WTC11 (cell line): ENCODE measurements at places on chromosomes 2 and 18.

- no peak for DNase-seq
Measured at GRCh38 chr2:212725180-212725579, 186.6 kb upstream of the ERBB4 start.

DNA sequence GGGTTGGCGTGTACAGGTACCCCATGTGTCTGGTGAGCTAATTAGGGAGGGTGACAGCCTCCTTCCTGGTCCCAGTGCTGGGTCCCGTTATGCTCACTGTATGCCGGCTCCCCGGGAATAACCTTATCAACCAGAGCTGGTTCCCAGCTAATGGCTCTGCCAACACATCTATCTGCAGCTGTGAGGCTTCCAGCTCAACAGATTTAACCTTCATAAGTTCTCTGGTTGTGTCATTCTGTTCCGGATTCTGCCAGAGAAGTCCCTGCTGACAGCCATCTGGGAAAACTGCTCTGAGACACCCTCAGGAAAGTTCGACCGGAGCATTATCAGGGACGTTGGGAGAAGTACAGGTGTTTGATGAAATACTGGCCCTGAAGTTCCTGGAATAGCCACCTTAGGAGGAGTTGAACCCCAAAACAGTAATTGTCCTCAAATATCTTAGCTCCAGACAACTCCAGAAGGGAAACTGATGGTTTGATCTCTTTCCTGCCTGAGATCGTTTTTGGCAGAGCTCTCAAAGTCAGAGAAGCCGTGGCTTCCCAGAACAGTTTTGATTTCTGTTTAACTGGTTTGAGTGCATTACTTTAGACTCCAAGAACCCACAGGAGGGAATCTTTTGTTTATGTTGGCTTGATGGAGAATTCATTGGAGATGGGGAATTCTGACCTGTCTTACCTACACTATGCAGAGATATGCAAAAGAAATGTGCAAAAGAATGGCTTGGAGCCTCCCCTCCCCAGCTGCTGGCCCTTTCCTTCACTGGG, 39.4 kb upstream of the TXNDC2 start:
- DNase-seq = no peak

DNA sequence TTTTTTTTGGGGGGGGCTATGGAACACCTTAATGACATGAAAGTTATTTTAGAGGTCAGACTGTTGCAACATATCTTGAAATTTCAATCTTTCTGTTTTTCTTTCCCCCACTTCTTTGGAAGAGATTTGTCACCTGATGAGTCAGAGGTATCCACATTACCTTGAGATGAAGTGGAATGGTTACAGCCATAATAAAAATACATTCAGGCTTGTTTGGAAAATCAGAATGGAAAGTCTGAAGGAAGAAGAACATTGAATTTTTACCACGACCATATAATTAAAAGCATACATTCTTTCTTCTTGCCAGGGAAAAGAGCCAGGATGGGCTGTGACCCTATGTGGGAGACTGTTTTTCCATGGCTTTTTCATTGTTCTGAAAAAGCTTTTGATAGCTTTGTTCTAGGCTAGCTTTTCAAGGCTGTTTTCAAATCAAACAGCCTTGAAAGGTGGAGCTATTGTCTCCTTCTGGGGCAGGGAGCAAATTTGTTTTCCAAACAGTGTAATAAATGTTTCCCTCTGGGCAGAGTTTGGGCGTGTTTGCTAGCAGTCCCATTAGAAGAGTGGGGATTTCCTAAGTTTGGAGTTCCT, 2.3 kb upstream of the GTF3C3 start:
- DNase-seq = no peak

GRCh38 chr2:100819370-100820272, at the start of gene NPAS2:
Gene NPAS2 (plus strand): TSS chr2:100820139. CDS start chr2:100904755, 84,616 bp downstream.
- peak; percentile 30 for DNase-seq

- no peak for DNase-seq
Measured at GRCh38 chr2:238022594-238023157, 38.1 kb upstream of the SCLY start.

GRCh38 chr2:98859323-98859722, 76.7 kb downstream of the CRACDL start:
- DNase-seq = no peak

GRCh38 chr2:58702302-58702885, 461.3 kb upstream of the FANCL start:
- no peak for DNase-seq

- no peak for DNase-seq
Measured at GRCh38 chr2:150538651-150539201, 51.3 kb upstream of the RND3 start.

DNA sequence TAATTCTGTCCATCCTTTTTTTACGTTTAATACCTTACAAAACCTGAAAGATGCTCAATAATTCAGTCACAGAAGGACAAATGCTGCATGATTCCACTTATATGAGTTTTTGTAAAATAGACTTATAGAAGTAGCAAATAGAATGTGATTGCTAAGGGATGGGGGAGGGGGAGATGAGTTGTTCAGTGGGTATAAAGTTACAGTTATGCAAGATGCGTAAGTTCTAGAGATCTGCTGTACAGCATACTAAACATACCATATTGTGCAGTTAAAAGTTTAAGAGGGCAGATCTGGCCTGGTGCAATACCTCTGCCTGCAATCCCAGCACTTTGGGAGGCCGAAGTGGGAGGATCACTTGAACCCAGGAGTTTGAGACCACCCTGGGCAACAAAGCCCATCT, 78.8 kb downstream of the TET3 start:
- DNase-seq = no peak

DNA sequence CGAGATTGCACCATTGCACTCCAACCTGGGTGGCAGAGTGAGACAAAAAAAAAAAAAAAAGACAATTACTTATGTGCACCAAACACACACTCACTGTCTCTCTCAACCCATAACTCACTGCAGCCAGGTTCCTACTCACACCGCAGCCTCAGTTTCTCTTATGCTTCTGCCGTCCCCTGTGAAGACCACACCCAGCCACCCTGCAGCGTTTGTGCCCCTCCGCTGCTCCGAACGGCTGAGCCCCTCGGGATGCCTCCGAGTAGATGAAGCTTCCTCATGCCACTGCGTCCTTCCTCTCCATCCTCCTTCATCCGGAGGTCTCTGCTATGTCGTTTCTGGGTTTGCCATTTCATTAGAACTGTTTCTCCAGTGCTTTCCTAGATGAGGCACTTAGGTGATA, 160.1 kb downstream of the TWIST2 start:
- DNase-seq = no peak

DNA sequence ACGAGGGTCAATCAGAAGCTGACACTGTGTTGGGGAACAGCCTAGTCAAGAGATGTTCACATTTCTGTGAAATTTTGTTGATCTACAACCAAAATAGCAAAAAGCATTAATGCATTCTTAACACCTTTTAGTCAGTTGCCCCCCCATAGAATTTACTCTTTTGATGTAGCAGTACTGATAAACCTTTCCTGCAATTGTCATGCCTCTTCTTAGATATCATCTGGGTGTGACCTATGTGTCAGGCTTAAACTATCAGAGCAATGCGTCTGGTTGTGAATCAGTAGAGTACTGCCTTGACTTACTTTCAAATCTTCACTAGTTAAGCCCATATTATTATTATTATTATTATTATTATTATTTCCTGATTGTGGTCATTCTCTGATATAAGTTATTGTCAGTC, 61.9 kb downstream of the GREB1L start:
- no peak for DNase-seq

GRCh38 chr2:60053791-60054190, 499.7 kb downstream of the BCL11A start:
- DNase-seq = no peak

DNA sequence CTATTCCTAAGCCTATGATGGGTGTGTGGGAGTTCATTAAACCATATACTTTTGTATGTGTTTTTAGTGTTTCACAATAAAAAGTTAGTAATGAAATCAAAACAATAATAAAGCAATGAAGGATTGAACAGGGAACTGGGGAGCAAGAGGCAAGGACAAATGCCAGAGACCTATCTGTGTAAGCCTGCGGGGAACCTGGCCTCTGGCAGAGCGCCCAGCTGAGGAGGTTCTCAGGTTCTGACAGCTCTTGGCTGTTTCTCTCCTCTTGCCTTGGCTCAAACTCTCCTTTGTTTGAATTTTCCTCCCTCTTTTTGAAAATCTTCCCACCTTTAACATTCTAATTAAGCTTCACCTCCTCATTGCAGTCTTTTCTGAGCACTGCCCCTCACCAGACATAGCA, 200.0 kb upstream of the NCKAP5 start:
- no peak for DNase-seq

GRCh38 chr18:26832302-26832701, 33.2 kb downstream of the AQP4 start:
- DNase-seq = no peak

DNA sequence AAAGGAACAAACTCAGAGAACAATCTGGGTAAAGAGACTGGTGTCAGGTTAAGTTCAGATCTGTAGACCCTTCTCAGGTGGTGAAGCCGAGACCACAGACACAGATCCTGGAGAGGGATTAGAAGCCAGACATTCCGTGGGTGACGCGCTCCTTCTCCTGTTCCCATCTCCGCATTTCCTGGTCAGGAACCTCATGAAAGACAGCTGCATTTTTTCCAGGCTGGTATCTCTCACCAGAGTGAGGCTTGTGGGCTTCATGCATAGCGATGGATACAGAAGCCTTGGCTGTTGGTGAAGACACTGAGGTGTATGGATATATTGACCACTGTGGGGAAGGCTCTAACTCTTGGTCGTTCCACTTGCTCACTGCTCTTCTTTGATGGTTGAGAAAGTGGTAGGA, 152.6 kb downstream of the FAM210A start:
- no peak for DNase-seq

GRCh38 chr18:47168509-47168908, 7.7 kb downstream of the IER3IP1 start:
- no peak for DNase-seq

DNA sequence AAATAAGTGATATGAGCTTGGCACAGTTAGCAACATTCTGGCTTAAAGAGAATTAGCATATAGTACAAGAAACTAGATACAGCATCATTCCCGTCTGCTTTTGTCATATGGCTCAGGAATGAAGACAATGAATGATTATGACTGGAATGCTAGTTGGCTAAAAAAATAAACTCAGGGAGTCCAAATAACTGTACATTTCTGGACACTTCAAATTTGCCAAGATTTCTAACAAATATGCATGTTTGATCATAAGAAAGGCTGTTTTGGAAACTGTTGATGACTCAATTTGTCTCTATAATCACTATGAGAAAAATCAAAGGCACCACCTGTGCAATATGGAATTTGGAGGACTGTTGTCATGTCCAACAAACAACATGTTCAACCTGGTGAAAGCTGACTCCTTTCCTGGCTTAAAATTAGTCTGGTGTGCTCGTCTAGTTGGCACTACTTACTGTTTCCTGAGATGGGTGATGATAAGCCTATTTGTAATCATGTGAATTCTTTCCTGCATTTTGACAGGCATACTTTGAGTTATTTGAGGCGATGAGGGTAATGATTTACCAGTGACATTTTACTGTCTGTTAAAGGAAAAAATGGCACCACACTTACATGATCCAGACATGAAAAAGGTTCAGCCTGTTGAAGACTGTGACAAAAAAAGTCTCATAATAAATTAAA, 133.9 kb upstream of the CDH20 start:
- DNase-seq = no peak

- no peak for DNase-seq
Measured at GRCh38 chr2:153354377-153354776, 124.2 kb downstream of the RPRM start.

DNA sequence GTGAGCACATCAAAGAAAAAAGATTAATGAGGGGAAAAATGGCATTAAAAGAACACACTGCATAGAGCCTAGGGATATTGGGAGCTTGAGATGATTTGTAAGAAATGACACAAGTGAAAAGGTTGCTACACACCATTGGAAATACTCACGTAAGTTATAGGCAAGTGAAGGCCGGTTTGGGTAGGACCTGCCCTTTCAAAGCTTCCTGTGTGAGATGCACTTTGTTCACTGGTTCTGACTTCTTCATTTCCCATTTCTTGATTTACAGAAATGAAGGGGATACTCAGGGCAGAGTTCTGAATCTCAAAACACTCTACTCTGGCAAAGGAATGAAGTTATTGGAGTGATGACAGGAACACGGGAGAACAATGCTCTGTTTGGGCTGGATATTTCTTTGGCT, at the start of gene IL18RAP:
Gene IL18RAP (plus strand): TSS at position 251 of the 400 bp plus-strand sequence. CDS start 118 bp downstream, at position 369.
- DNase-seq = no peak

GRCh38 chr2:82665691-82666090, 1793.4 kb downstream of the SUCLG1 start:
- DNase-seq = no peak

DNA sequence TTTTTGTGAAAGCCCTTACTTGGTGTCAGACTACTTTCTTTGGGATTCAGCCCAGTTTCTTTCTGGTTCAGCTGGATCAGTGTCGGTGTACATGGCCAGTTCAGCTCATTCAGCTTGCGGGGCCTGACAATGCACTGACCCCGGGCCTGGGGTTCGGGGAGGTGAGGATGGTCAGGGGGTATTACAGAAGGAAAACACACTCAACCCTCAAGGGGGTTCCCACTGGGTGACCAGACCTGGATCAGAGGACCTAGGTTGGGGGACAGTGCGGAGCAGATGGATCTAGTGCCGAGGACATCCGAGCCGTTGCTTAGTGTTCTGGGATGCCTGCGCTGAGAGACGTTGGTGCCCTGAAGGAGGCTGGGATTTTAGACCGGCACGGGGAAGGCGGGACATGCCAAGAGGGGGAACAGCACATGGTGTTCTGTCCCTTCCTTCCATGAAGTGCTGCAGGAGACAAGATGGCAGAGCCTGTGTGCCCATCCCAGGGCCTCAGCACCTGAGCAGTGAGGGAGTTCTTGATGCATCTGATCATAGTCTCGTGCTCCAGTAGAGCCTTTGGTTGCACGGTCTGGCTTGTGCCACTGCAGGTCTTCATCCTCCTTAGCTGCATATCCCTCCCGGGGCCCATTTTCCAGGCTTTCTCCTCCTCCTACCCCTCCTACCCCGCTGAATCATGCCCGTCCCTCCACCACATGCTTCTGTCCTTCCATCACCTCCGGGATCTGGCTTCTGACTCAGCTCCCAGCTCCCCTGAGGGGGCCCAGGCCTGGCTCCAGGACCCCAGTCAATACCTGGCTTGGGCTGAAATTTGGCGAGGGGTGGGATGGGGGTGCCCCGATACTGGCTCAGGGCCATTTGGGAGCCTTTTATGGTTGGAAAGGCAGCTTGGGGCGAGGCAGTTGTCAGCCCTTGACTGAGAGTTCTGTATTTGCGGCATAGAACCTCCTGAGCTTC, 18.0 kb downstream of the SPEG start:
- peak; percentile 11 for DNase-seq

DNA sequence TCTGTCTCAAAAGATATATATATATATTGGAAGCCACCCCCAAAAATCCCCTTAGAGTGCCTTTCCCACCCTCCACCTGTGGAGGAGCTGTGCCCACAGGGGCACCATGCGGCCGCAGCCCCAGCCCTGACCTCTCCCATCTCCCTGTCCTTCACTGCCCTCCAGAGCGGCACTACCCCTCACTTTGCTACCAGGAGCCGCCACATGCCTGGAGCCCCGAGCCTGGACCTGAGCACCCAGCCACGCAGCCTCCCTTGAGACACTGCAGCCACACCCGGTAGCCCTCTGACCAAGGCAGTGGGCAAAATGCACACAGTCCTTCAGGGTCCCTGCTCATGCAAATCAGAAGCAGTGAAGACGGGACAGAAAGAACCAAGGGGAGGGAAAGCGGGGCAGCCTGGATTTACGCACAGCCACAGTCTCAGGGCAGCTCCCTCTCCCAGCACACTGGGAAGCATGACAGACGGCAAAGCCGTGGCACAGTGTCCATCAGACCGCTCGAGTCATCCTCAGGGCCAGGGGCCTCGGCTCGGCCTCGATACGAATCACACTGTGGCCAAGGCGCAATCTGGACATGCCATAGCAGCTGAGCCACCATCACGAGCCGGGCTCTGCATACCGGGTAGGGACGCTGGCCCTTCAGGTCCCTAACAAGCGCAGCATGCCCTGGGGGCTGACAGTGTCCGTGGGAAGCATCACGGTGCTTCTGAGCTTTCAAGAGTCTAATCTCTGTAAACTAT, 10.1 kb downstream of the HDAC4 start:
- no peak for DNase-seq
